ENCODE measurements at places on chromosomes 3 and 15. TPM values are rescaled to one million over a fixed set of nuclear protein-coding genes. Genes with fewer than 3 reads are reported as not detected.

DNA sequence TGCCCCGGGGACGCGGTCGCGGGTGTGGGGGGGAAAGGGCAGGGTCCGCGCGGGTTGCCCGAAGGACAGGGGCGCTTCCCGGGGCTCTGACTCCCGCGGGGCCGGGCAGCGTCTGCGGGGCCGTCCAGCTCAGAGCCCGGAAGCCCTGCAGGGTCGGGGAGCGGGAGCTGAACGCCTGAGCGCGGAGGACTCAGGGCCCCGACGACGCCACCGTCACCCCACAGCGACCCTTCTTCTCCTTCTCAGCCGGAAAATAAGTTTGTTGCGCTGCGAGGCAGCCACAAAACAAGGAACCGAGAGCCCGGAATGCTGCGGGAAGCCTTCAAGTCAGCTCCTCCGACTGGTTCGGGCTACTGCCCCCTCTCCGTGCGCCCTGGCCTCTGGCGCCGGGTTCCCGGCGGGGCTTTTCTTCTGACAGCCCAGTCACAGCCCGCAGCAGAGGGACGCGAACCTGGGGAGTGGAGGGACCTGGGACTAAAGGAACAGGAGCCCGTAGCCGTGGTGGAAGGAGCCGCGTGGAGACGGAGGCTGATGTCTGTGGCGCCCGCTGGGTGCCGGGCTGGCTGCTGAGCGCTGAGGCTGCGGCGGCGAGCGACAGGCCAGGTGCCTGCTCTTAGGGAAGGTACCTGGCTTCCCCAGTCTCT is 484 bp downstream of the CNTN4 start:
- no peak for DNase-seq

EHHADH gene
- total RNA-seq, result 10.2 TPM

APOD gene
- total RNA-seq, result 0.17 TPM

DNA sequence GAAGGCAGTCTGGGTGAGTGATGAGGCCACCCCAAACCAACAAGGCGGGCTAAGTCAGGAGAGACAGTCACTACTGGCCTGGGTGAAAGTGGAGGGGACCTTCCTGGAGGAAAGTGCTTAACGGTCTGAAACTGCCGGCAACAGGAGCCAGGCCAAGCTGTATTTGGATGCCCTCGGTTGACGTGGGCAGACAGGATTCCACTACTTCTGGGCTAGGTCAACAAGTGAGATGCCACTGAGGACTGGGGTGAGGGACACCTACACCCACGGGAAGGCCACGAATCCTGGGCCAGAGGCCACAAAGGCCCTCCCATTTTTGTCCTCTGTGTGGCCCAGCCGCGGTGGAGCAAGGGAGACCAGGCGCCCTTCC is 12.3 kb downstream of the SPTBN5 start:
- DNase-seq, result no peak

GRCh38 chr3:46141813-46142212 is 66.3 kb downstream of the CCR1 start:
- DNase-seq, result no peak

GRCh38 chr3:44612678-44613077 is 12.2 kb upstream of the ZNF197 start:
- DNase-seq, result no peak

DNA sequence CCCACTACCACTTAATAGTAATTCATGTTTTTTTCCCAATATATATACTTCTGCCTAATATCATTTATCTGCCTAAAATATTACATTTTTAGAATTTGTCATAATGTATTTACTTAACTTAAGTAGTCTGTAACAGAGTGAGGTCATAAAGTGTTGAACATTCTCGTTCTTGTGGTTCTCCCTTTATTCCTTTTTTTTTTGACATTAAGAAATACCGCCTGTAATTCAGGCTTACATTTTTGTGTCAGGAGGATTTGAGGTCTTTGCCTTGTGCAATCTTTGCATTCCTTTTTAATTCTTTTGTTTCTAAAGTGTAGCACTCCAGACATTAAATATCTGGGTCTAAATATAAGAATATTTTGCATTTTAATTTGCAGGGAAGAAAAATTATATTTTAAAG is 315.4 kb downstream of the PTPRG start:
- DNase-seq, result no peak

DNA sequence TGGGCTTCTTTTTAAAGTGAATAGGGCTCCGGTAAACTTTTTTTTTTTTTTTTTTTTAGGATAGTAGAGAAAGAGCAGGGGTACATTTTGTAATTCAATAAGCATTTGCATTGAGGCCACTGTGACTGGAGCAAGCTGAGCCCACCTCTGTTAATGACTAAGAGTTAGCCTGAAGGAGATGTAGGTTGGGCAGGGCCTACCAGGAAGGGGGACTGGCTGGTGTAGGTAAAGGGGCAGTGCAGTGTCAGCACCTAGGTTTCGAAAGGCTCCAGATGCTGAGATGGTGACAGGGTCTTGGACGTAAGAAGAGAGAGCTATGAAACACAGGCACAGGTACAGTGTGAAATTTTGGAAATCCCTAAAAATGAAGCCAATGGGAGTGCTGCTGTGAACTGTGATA is 30.7 kb downstream of the LPP start:
- no peak for DNase-seq

- DNase-seq, result no peak
These were observed 60.3 kb downstream of the EBLN2 start for GRCh38 chr3:73121669-73122331.

GABRR3 gene
- not detected for total RNA-seq

GRCh38 chr3:178100908-178101307 is 435.3 kb upstream of the KCNMB2 start:
- no peak for DNase-seq

DNA sequence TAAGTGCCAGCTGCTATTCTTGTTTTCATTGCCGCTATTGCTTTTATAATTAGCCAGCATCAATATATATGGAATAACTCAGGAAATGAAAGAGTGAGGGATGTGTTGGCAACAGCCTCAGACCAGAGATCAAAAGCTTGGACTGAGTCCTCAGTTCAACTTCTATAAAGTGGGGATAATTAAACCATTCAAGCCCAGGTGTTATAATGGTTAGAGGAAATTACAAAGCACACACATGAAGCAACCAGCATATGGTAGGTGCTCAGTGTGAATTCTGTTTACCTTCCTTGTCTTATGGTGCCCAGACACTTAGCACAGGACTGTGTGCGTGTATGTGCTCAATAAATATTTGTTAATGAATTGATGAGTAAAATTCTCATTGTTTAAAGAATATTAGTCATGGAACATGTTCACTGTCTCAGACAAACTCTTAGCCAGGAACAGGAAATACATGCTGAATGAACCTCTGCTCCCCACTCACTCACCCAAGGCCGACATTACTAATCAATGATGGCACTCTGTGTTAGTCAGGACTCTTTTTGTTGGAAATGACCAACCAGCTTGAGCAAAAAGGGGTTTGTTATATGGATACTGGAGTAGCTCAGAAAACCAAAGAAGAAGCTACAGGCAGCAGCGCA is 16.7 kb upstream of the CCDC174 start:
- DNase-seq, result no peak

DNA sequence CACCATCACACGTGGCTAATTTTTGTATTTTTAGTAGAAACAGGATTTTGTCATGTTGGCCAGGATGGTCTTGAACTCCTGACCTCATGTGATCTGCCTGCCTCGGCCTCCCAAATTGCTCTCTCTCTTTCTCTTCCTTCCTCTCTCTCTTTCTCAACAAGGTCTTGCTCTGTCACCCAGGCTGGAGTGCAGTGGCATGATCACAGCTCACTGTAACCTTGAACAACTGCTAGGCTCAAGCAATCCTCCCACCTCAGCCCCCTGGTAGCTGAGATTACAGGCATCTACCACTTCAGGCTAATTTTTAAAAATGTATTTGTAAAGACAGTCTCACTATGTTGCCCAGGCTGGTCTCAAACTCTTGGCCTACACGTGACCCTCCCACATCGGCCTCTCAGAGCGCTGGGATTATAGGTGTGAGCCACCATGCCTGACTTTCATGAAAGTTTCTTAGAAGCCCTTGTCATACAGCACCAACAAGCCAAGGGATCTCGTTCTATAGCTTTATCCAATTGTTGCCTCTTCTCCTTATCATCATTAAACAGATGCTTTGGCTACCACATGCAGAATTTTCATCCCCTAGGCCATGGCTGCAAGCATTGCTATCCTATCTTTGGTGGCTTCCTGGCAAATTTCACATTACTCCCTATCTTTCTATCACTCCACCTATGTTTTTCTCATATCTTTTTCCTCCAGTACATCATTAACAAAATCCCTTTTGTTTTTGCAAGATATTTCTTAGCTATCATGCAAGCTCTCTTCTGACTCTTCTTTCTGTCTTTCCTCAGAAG is 5.7 kb downstream of the CCDC32 start:
- DNase-seq, result no peak

GRCh38 chr15:69161079-69161877 is 843 bp downstream of the GLCE start:
- no peak for DNase-seq

- DNase-seq, result no peak
These were observed 96.3 kb downstream of the ADAMTS17 start for GRCh38 chr15:100245487-100245820.

DNA sequence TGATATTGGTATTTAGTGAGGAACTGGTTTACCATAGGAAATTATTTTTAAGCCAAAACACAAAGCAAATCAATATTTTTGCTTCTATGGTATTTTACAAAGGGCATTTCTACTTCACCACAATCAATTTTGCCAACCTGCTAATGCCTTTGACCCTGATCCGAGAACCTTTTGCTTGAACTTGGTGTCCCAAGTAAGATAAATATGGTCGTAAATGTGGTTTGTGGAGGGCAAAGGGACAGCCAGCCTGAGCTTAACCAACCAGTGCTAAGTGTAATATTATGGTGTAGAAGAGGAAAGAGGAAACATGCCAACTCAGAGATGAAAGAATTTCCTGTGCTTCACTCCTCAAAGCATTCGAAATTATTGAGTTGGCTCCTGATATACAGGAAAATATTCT is 148.4 kb downstream of the C3orf38 start:
- no peak for DNase-seq

DNA sequence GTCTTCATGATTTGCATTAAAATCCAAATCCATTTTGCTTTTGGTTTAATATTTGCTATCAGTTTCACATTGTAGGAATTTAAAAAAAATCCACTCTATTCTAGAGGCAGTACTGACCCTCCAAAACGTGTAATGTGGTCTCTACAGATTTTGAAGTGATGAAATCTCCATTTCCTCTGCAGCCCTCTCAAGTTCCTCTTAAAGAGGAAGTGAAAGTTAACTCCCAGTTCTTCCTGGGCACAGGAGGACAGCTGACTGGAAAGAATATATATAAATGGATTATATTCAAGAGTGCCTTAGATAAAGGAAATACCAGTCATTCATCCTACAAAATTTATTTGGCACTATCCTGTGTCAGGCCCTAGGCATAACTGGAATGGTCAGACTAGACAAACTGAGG is 83.5 kb upstream of the PLCL2 start:
- DNase-seq, result no peak

FEM1B gene
- total RNA-seq, result 26.9 TPM

AGBL1 gene
- not detected for total RNA-seq

PIF1 gene
- 15.1 TPM for total RNA-seq

NOX5 gene
- total RNA-seq, result not detected

GPR156 gene
- 1.6 TPM for total RNA-seq

KIF23 gene
- total RNA-seq, result 103 TPM
